Progenitor cell of endocrine pancreas (in vitro differentiated cells): ENCODE measurements at places on chromosomes 6 and 20. TPM values are rescaled to one million over a fixed set of nuclear protein-coding genes. Genes with fewer than 3 reads are reported as not detected.

Gene SLC16A10
- total RNA-seq: 7.0 and 8.1 TPM in 2 replicates

Gene PRDM13
- total RNA-seq: not detected in 2 replicates

Gene AARS2
- 26.5 and 28.8 TPM in 2 replicates for total RNA-seq

DNA sequence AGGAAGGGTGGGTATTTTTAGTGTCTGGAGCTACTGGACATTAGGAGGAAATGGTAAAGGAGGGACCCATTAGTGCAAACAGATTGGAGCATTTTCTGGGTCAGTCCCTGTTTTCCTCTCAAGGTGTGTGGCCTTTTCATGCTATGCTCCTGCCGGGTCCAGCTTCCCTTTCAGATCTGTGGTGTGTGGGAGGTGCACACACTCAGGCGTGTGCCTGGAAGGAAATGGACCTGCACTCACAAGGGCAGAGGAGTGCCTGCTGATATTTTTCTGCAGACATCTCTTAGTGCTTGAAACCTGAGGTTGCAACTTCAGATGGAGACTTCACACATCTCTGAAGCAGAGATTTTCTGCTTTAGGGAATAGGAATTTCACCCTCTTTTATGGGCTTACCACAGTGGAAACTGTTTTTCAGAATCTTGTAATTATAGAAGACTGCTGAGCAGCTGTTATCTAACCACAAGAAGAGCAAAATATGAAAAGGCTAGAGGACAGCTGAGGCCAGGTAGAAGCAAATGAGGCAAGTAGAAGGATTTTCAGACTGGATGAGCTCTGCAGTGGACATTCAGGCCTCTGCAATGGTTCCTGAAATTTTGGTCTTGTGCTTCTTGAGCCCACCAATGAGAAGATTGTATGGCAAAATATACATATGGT, 764.3 kb downstream of the QKI start:
- H3K27ac ChIP-seq: no peak overlapping the region
- DNase-seq: no peak
- no peaks in the 10 kb centered on the region for H3K27me3 ChIP-seq
- no peak overlapping the region for H3K4me3 ChIP-seq
- H3K4me1 ChIP-seq: no peaks in the 10 kb centered on the region
- no peaks in the 10 kb centered on the region for H3K36me3 ChIP-seq

GRCh38 chr20:57791178-57791962, 81.6 kb upstream of the PMEPA1 start:
- no peak overlapping the region for H3K4me3 ChIP-seq
- H3K27ac ChIP-seq: no peak overlapping the region
- DNase-seq: no peak
- peaks cover 13% of the 10 kb centered on the region for H3K4me1 ChIP-seq

- H3K36me3 ChIP-seq: peaks cover 11% of the 10 kb centered on the region
- H3K27ac ChIP-seq: no peak overlapping the region
- no peaks in the 10 kb centered on the region for H3K27me3 ChIP-seq
- no peak overlapping the region for H3K4me3 ChIP-seq
These were observed 17.5 kb upstream of the HUS1B start for GRCh38 chr6:674406-674805.

GRCh38 chr6:108697561-108698161, 136.9 kb downstream of the FOXO3 start:
- no peak overlapping the region for H3K4me3 ChIP-seq
- no peak for DNase-seq
- no peaks in the 10 kb centered on the region for H3K27me3 ChIP-seq
- peaks cover 9% of the 10 kb centered on the region for H3K36me3 ChIP-seq

DNA sequence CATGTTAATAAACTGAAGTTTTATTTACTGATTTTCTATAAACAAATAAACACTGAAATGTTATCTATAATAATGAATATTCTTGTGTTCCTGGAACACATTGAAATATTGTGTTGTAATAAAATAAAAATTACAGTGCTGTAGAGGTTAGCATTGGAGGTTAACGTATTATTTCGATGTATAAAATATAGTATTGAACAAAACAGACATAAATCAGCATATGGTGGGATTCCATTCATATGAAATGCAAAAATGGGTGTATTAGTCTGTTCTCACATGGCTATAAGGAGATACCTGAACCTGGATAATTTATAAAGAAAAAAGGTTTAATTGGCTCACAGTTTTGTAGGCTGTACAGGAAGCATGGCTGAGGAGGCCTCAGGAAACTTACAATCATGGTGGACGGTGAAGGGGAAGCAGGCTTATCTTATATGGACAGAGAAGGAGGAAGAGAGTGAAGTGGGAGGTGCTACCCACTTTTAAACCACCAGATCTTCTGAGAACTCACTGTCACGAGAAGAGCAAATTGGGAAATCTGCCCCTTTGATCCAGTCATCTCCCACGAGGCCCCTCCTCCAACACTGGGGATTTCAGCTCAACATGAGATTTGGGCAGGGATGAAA, 24.6 kb upstream of the BMP6 start:
- peaks cover 9% of the 10 kb centered on the region for H3K4me1 ChIP-seq
- no peaks in the 10 kb centered on the region for H3K36me3 ChIP-seq
- no peaks in the 10 kb centered on the region for H3K27me3 ChIP-seq
- no peak overlapping the region for H3K27ac ChIP-seq

GRCh38 chr6:138129190-138129589, 22.0 kb upstream of the PERP start:
- no peak overlapping the region for H3K4me3 ChIP-seq
- H3K36me3 ChIP-seq: no peaks in the 10 kb centered on the region
- no peaks in the 10 kb centered on the region for H3K27me3 ChIP-seq
- no peaks in the 10 kb centered on the region for H3K4me1 ChIP-seq

DNA sequence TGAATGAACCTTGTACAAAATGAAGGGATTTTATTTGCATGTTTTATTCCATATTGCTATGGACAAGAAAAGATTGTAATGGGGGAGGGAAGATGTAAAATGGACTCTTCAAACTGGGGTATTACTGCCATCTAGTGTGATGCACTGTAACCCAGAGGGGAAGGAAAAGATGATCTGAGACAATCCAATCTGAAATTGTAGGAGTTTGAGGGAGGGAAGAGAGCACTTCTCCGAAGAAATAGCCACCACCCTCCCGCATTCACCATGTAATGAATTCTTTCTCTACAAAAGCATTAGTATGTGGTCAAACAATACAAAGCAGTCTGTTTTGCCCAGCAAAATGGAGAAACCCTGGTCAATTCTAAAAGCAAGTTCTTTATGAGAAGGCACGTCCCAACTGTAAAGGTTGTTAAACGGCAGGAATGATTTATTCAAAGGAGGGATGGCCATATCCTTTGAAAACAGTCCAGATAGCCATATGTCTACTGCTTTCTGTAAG, 679.5 kb upstream of the NRSN1 start:
- H3K4me3 ChIP-seq: no peak overlapping the region
- H3K36me3 ChIP-seq: no peaks in the 10 kb centered on the region
- H3K27ac ChIP-seq: peak overlapping the region; percentile 33

GRCh38 chr6:6002848-6003620, 3.7 kb downstream of the NRN1 start:
- H3K4me1 ChIP-seq: peaks cover 12% of the 10 kb centered on the region
- H3K4me3 ChIP-seq: peak overlapping the region; percentile 48
- no peaks in the 10 kb centered on the region for H3K36me3 ChIP-seq
- no peak for DNase-seq

- DNase-seq: no peak
- peaks cover 3% of the 10 kb centered on the region for H3K36me3 ChIP-seq
- H3K4me3 ChIP-seq: no peak overlapping the region
- peaks cover 6% of the 10 kb centered on the region for H3K27me3 ChIP-seq
These were observed 19.2 kb downstream of the KCNG1 start for GRCh38 chr20:51003753-51004152.

DNA sequence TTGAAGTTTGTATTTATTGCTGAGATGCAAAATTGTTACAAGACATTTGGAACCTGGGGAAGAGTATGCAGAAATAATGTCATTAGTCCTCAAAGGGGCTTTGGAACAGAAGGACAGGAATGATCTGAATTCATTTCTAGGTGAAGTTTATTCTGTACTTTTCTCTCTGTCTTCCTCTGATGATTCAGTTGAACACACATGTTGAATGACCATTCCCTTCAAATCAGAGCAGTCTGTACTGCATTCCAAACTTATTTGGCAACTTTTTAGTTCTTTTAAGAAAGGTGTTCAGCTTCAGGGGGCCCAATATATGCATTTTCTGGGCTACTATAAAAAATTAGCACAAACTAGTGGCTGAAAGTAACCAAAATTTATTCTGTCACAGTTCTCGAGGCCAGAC, 213.9 kb upstream of the LAMP5 start:
- no peak for DNase-seq
- no peaks in the 10 kb centered on the region for H3K36me3 ChIP-seq
- no peaks in the 10 kb centered on the region for H3K27me3 ChIP-seq
- peaks cover 4% of the 10 kb centered on the region for H3K4me1 ChIP-seq
- H3K27ac ChIP-seq: no peak overlapping the region

- H3K4me3 ChIP-seq: no peak overlapping the region
- H3K27ac ChIP-seq: no peak overlapping the region
- peaks cover 3% of the 10 kb centered on the region for H3K27me3 ChIP-seq
These were observed 130.5 kb downstream of the MRPL14 start for GRCh38 chr6:43996618-43997344.

- no peaks in the 10 kb centered on the region for H3K27me3 ChIP-seq
- H3K27ac ChIP-seq: no peak overlapping the region
- no peak overlapping the region for H3K4me3 ChIP-seq
These were observed 101.2 kb upstream of the ARMC2 start for GRCh38 chr6:108746836-108747575.

DNA sequence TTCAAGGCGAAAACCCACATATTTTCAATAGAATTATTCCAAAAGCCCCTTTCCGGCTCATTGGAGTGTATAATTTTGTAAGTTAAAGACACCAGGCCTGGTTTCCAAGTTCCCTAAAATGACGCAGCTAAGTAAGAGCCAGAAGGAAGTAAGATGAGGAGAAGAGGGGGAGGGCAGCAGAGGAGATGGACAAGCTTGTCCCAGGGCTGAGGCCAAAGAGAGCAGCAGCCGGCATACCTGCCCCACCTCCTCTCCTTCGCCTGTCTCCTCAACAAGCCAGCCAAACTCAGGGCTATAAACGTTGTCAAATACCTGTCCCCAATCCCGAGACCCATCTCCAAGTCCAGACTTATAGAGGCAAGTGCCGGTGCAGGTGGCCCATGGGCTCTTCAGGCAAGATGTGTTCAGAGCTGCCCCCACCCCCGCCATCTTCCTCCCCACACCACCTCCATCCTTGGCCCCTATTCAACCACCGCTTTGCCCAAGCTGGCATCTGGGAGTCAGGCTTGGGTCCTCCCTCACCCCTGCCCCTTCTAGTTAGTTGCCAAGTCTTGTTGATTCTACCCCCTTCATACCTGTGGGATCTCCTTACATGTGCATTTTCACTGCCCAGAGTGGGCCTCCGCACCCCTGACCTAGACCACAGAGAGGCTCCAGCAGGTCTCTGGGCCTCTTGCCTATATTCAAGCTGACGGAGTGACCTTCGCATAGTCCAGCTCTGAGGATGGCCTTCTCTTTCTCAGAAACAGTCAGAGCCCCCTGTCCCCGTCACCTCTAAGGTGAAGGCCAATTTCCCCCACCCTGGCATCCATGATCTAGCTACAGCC, 75.7 kb upstream of the SIRPA start:
- DNase-seq: no peak
- H3K27ac ChIP-seq: no peak overlapping the region
- peaks cover 3% of the 10 kb centered on the region for H3K4me1 ChIP-seq
- H3K27me3 ChIP-seq: peaks cover 41% of the 10 kb centered on the region
- no peaks in the 10 kb centered on the region for H3K36me3 ChIP-seq

GRCh38 chr6:41050536-41050935, 2.5 kb upstream of the APOBEC2 start:
- H3K4me3 ChIP-seq: no peak overlapping the region
- H3K4me1 ChIP-seq: peaks cover 71% of the 10 kb centered on the region
- no peak overlapping the region for H3K27ac ChIP-seq
- no peaks in the 10 kb centered on the region for H3K36me3 ChIP-seq

- H3K27me3 ChIP-seq: no peaks in the 10 kb centered on the region
- H3K36me3 ChIP-seq: no peaks in the 10 kb centered on the region
- no peak overlapping the region for H3K4me3 ChIP-seq
- H3K4me1 ChIP-seq: no peaks in the 10 kb centered on the region
These were observed 1035.3 kb upstream of the GJE1 start for GRCh38 chr6:141097471-141097870.

DNA sequence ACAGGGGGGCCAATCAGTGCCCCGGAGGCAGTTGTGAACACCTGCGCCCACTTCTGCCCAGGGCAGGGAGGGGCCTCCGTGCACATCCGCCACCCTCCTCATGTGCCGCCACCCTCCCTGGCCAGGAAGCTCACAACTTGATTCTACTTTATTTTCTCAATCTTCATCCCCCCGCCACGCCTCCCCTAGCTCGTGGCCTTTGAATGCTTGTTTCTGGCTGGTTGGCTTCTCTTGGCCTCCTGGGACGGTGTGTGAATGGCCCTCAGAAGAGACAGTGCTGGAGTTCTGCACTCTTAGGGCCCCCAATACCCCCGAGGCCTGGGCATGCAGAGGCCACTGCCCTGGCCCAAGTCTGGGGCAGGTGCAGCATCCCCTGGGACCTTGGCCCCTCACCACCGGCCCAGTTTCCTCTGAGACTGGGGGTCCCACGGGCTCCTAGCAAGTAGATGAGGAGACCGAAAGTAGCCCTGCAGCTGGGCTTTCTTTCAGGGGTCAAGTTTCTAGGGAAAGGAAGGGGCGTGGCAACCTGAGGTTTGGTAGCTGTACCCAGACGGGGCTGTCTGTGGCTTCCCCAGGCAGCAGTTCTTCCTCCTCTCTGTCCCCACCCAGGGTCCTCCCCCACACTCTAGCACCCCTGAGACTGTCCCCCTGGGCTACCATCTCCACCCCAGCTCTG, 1.3 kb downstream of the RGS19 start:
- H3K27ac ChIP-seq: no peak overlapping the region
- H3K4me3 ChIP-seq: no peak overlapping the region
- H3K36me3 ChIP-seq: no peaks in the 10 kb centered on the region
- H3K27me3 ChIP-seq: peaks cover 23% of the 10 kb centered on the region
- H3K4me1 ChIP-seq: peaks cover 6% of the 10 kb centered on the region

DNA sequence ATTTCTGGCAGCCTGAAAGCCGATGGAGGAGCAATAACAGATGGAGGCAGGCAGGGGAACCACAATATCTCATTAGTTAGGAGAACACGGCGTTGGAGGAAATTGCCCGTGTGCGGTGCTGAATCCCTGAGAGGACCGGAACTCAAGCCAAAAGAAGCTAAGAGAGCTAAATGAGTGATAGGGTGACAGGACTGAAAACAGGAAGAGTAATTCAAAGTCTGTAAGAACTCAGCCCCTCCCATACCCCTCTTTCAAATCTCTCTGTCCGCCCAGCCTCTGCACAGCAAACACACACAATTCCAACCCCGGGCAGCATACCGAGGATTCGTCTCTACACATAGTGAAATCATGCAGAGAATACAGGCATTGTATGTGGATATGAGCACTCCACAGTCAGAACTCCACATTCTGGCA, 2.6 kb upstream of the IPCEF1 start:
- no peak overlapping the region for H3K27ac ChIP-seq
- H3K4me3 ChIP-seq: no peak overlapping the region
- no peaks in the 10 kb centered on the region for H3K4me1 ChIP-seq
- no peaks in the 10 kb centered on the region for H3K36me3 ChIP-seq
- no peaks in the 10 kb centered on the region for H3K27me3 ChIP-seq
